ENCODE measurements at places on chromosomes 1 and 21. TPM values are rescaled to one million over a fixed set of nuclear protein-coding genes. Genes with fewer than 3 reads are reported as not detected.

DNA sequence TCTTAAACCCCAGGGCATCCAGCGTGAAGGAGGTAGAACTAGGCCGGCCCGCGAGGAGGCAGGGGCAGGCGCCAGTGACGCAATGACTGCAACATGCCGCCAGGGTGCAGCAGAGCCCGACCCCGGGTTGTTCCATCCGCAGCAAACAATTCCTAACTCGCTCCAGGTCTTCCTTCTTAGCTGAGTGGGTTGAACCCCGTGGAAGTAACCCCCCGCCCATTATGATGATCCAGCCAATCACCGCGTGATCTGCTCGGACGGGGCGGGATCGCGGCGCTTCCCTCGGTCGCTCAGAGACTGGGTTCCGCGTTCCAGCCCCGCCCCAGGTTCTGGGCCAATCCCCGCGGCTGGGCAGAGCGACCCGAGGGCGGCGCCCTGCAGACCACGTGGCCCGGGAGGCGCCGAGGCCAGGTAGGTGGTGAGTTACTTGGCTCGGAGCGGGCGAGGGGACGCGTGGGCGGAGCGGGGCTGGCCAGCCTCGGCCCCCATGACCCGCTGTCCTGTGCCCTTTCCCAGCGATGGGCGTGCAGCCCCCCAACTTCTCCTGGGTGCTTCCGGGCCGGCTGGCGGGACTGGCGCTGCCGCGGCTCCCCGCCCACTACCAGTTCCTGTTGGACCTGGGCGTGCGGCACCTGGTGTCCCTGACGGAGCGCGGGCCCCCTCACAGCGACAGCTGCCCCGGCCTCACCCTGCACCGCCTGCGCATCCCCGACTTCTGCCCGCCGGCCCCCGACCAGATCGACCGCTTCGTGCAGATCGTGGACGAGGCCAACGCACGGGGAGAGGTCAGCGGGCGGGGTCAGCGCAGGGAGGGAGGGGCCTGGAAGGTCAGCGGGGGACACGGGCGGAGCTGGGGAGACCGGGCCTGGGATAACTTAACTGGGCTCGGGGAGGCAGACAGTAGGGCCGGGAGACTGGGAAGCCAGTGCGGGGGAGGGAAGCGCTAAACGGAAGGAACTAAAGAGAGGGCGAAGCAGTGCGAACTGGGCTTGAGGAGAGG, at the start of gene DUSP23:
Gene DUSP23 (plus strand): TSS at position 380 of the 1,000 bp plus-strand sequence. CDS start 139 bp downstream, at position 519.
- DNase-seq, result peak; percentile 72

DNA sequence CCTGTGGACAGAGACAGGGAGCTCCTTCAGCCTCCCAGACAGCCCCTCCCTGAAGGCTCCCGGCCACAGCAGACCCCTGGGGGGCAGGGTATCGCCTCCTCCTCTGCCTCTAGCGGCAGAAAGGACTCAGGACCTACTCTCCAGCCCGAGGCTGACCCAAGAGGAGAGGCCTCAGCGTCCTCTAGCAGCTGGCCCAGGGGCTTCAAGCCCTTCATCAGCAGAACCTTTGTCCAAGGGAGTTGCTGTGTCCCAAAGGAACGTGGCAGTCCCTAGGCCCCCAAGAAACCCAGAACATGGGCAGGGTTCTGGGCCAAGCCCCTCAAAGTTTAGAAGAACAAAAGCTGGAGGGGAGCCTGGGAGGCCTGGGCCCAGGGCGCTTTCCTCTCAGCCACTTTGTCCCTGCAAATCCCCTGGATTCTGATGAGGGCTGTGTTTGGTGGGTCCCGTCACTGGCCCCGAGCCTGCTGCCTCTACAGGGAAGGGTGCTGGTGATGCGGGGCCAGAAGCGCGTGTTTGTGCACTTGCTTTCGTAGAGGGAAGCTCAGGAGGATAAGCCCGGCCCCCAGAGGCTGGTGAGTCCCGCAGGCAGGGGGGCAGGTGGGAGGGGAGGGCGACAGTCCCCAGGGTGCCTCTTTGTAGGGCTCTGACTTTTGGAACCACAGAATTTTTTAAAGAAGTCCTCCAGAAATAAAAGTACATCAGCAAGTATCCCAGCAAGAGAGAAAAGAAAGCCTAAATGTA, 13.3 kb downstream of the ITGB2 start:
- no peak for DNase-seq

DNA sequence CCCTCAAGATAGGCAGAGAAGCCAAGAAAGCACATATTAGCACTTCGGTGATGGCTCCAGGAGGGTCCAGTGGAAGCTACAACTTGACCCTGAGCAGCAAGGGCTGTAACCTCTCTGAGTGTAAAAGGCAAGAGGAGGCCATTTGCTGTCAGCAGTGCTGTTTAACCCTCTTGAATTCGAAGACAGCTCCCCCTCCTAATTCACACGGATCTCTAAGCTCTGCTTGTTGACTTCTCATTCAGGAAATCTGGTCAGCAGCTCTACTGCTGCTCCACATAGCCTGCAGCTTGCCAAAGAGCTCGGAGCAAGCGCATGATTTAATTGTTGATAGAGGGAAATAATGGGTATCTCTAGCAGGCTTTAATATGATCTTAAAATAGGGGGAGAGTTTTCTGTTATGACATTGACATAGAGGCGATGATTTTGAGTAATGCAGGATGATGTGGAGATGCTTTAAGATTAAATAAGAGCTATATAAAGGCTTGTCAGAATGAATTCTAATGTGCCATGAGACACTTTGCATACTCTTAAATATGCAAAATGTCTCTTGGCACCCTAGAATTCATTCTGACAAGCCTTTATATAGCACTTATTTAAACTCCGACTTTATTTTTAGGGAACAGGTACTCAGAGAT, 79.4 kb upstream of the USH2A start:
- no peak for DNase-seq

DNA sequence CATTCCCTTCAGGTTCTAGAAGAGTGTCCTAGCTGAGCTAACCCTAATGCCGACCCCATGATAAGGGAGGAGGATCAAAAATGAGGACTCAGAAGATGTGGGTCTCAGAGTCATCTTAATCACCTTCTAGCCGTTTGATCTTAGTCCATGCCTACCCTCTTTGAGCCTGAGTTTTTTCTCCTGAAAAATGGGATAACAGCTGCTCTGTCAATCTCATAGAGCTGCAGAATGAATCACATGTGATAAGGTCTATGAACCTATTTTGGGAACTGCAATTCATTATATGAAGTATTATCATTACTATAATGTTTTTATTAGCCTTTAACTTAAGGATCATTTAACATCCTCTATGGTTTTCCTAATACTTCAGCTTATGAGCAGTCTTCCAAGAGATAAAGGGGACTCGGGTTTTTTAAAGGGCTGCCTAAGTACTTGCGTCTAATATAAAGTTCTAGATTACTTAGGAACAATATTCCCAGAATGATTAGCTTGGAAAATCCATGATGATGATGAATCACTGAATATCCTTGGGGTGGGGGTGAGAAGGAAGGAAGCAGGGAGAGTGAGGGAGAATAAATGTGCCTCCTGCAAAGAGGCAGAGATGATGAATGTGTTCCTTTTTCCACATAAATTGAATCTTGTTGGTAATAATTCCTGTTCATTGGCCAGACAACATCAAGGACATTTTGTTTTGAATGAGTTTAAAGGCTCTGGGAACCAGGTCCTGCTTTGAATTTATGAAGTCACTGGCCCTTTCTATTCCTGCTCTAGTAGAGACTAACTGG, 66.8 kb downstream of the COLGALT2 start:
- DNase-seq, result no peak

DNA sequence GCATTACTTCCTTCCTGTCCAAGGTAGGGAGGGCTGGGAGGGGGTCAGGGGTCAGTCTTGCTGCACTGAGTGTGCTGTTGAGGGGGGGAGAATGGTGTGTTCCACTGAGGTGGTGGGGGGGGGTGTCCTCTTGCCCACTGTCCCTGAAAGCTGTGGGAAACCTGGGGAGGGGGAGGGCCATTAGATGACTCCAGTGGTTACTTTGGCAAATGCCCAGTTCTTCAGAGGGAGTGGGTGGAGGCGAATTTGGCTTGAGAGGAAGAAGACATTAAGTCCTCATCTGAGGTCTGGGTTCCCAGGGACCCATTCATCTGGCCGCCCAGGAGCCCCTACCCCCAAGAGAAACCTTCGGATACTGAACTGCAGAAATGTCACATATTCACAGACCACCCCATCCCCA, 36.2 kb downstream of the MEF2D start:
- DNase-seq, result no peak

PLEKHN1 gene
- 21.4 TPM for total RNA-seq

Data from esophagus squamous epithelium (tissue), 5 donors.